ENCODE measurements at places on chromosomes 11 and 22.

DNA sequence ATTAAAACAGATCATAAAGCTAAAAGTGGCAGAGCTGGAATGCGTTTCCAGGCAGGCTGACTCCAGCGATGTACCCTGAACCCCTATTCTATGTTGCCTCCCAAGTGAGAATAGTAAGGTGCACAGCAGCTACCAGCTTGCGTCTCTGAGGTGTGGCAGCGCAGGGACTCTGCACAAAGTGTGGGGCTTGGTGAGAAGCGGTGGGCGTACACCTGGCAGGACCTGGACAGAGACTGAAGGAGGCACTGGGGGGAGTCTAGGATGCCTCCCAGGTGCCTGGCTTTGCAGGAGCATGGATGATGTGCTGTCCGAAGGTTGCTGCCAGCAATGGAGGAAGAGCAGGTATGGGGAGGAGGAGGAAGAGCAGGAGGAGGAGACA lies 42.9 kb downstream of the AMPD3 start:
- no peak for DNase-seq

DNA sequence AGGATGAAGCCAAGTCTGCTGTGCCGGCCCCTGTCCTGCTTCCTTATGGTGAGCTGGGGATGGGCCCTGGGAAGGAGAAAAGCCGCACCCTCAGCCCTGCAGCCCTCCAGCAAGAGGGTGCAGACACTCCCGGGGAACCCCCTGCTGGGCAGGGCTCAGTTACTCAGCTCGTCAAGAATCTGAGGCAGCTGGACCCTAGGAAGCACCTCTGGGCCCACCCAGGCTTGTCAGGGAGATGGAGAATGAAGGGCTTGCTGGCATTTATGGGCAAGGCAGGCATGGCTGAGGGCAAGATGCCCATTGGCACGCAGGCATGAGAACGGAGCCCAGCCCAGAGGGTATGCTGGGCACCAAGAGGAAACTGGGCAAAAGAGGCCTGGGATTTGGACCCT lies 12.9 kb downstream of the RELT start:
- no peak for DNase-seq

DNA sequence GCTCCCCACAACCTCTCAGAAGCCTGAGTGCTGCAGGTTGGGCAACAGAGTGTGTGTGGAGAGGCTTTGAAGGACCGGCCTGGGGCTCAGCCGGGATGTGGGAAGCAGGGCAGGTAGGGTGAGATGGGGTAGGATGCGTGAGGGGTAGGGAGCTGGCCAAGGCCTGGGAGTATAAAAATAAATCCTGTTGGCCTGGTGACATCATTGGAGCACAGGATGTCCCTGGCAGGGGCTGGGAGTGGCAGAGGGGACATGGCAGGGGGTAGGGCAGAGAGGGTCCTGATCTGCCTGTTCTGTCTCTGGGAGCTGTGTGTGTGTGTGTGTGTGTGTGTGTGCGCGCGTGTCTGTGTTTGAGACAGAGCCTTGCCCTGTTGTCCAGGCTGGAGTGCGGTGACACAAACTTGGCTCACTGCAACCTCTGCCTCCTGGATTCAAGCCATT lies 28.6 kb downstream of the TEF start:
- DNase-seq, result no peak

- DNase-seq, result no peak
These were observed 11.6 kb downstream of the KMT5B start for GRCh38 chr11:68201492-68201891.

DNA sequence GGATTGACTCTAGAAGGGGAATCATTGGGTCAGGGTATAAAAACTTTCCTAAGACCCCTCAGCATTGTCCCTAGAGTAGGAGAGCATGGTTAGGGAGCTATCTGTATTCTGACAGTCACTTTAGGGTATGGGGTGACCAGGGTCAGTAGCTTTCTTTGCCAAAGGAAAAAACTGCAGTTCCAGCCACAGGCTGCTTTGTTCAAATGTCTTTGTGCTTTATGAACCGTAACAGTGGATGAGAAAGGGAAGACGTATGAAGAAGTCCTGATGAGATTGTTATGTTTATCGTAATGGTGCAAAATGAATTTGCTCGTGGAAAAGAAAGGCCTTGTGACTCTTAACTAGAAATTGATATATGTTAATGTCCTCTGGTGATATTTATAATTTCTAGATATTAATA lies 30.0 kb downstream of the CYB5R2 start:
- no peak for DNase-seq

- DNase-seq, result no peak
These were observed 342.6 kb upstream of the CCDC90B start for GRCh38 chr11:83628622-83629355.

- no peak for DNase-seq
These were observed 19.0 kb downstream of the TMEM258 start for GRCh38 chr11:61773356-61773755.

DNA sequence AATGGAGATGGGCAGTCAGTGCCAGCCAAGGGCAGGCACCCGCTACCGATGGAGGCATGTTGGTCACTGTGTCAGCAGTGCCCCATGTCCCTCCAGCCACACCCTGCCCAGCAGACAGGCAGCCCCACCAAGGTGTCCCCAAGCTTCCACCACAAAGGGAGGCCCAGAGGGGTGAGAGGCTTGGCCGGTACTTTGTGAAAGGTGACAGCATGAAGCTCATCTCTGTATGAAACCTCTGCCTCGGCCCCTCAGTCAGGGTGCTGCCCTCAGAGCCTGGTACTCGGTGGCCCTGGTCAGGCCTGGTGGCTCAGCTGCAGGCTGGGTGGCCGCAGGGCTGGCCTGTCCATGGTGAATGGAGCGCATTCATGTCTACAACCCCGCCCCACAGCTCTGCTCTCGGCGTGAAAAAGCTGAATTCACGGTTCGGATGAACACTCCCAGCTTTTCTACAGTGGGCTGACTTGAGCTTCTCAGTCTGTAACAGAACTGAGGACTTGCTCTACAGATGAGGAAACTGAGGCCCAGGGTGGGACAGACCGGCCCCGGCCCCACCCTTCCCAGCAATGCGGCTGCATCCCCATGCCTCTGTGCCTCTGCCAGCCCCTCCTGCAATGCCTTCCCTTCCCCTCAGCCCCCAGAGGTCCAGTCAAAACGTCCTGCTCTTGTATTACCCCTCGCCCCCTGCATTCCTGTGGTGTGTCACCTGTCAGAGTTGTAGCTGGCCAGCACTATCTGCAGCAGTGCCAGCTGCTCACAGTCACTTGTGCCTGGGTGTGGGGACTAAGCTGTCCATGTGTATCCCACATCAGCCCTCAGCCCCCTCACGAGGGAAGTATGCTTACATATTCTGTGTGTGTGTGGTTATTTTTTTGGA lies 27.7 kb downstream of the RSPH14 start:
- DNase-seq, result no peak

Measured in GM20000 (cell line).